ENCODE measurements at places on chromosomes 6 and 20.

- peak; percentile 47 for DNase-seq
Observed at GRCh38 chr6:157569543-157569942, 188.6 kb downstream of the ZDHHC14 start.

DNA sequence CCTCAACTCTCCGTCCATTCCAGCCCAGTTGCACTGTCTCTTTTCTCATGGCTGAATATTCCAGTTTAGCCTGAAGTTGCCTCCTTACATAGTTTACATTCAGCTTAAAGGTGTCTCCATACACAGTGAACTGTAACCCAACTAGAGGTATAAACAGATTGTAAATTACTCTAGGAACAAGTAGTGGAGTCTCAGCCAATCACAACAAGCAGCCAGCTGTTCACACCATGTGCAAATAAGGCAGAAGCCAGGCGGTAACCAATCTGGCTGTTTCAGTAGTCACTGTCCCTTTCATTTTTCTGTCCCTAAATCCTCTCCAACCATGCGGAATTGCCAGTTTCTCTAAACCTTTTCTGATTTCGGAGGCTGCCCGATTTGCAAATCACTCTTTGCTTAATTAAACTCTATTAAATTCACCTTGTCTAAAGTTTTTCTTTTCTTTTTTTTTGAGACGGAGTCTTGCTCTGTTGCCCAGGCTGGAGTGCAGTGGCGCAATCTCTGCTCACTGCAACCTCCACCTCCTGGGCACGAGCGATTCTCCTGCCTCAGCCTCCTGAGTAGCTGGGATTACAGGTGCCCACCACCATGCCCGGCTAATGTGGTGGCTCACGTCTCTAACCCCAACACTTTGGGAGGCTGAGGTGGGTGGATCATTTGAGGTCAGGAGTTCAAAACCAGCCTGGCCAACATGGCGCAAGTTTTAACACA lies 37.6 kb upstream of the GFOD1 start:
- DNase-seq = no peak

- DNase-seq = no peak
Observed at GRCh38 chr20:536426-537010, 7.1 kb downstream of the CSNK2A1 start.

- no peak for DNase-seq
Observed at GRCh38 chr6:134352786-134353480, 35.0 kb upstream of the SGK1 start.

GRCh38 chr6:127464881-127465459 lies 5.8 kb upstream of the KIAA0408 start:
- DNase-seq = peak; percentile 30

- DNase-seq = peak; percentile 48
Observed at GRCh38 chr6:142819603-142820337, 125.2 kb downstream of the HIVEP2 start.

DNA sequence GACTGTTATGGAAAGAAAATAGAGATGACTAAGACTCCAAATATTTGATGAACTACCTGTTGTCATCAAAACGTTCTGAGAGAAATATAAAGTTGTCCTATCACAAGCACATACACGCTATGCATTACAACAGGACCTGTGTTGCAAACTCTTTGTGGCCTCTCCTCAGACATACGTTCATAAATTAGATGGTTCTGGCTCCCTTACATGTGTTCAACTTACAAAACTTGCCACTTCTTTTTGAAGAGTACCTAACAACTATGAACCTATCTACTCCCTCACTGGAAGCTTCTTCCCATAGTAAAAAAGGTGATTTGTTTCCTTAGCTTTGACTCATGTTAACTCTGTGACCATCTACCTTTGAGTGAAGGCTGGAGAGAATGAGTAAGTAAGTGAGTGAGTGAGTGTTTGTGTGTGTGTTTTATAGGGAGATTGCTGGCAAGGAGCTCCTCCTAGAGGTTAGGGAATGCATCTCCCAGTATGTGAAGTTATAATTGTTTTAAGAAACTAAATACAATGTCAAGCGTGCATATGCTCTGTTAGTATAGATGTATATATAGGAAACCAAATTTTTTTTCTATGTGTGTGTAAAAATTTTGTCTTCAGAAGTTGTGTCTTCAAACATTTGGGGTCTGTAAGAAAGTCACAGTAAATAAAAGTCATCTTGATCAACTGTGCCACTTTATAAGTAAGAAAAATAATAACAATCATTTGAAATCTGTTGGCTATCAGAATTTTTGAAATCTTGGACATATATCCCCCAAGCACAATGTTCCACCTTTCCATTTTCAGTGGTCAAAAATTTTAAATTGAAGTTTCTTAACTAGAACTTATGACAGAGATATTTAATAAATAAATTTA lies 1211.1 kb upstream of the GJE1 start:
- no peak for DNase-seq

GRCh38 chr6:156955494-156956183 lies 178.5 kb downstream of the ARID1B start:
- no peak for DNase-seq

- DNase-seq = no peak
Observed at GRCh38 chr6:150722614-150723344, 123.1 kb downstream of the PLEKHG1 start.

GRCh38 chr6:12967686-12968085 lies 251.1 kb downstream of the PHACTR1 start:
- DNase-seq = no peak

GRCh38 chr20:61731363-61732181 lies 334.1 kb downstream of the TAF4 start:
- no peak for DNase-seq

DNA sequence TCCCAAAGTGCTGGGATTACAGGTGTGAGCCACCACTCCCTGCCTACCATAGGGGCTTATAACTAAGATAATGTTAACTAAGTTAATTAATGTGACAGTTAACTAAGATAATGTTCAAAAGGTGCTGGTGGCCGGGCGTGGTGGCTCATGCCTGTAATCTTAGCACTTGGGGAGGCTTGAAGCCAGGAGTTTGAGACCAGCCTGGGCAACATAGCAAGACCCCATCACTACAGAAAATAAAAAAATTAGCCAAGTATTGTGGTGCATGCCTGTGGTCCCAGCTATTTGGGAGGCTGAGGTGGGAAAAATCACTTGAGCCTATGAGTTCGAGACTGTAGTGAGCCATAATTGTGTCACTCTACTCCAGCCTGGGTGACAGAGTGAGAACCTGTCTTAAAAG lies 32.8 kb upstream of the SRF start:
- DNase-seq = no peak

DNA sequence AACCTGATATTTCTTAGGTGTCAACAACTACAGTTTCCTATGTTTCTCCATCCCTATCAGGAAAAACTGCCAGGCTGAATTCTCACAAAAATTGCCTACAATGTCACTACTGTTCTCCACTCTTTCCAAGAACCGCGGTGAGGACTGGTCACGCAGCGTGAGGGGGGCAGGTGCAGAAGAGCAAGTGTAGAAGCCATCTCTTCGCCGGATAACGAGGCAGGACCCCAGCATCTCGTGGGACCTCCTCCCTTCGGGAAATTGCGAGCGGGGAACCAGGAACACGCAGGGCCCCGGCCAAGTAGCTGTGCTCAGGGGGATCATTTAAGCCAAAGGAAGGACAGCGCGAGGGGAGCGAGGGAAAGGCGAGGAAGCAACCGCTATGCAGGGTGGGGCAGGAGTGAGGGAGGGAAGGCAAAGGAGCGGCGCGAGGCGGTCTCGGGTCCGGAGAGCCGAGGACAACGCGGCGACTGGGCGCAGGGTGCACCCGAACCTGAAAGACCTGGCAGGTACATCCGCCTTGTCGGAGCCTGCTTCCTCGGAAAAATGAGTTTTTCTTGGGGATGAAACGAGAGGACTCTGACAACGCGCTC lies 559 bp downstream of the APMAP start:
- DNase-seq = no peak
